ENCODE measurements at places on chromosomes 7 and 10. TPM values are rescaled to one million over a fixed set of nuclear protein-coding genes. Genes with fewer than 3 reads are reported as not detected.

- no peak for DNase-seq
Measured at GRCh38 chr7:142478479-142479220, 220.8 kb upstream of the PRSS58 start.

DNA sequence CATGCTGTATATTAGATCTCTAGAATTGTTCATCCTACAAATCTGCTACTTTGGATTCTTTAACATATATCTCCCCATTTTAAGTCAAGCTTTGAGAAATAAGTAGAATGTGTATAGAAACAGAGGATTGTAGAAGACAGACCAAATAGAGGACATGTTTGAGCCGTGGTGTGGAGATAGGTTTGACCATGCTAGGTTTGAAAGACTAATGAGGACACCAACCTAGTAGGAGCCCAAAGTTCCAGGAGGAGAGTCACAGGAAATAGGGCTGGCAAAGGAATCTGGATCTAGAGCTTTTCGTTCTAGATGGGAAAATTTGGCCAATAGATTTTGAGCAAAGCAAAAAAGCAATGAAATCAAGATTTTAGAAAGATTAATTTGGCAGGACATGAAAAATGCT lies 60.5 kb upstream of the TBX20 start:
- DNase-seq: no peak

- no peak for DNase-seq
Measured at GRCh38 chr7:97305589-97305988, 188.1 kb downstream of the SDHAF3 start.

GRCh38 chr10:122733443-122733842 lies 33.8 kb upstream of the C10orf120 start:
- no peak for DNase-seq

DNA sequence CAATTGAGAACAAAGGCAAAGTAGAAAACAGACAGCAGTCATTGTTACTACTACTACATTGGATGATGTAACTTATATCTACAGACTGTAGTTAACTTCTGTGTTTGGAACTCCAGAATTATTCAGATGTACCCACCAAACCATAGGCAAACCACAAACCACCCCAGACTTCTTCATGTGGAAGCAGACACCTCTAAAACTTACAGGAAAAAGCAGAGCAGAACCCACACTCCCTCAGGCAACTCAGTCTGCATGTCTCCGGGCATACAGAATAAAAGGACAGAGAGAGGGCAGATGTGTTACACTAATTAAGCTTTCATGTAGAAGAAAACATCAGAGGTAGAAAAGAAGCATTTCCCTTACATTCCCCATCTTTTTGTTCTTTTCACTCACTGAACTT lies 9.0 kb downstream of the LSM5 start:
- no peak for DNase-seq

DNA sequence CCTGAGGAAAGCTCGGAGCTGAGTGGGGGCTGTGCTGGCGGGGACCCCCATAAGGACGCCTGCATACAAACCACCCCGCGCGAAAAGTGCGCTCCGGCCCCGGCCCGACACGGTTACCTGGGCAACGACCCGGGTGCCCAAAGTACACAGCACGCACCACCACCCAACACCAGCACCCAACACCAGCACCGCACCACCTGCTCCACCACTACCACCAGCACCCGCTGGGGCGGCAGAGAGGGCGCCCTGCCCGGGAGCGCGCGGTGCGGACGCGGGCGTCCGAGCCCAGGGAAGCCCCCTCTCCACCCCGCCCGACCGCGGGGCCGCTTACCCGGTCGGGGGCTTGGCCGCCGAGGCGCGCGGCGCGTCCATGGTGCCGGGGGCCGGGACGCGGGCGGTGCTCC lies 345 bp downstream of the COBL start:
- DNase-seq: no peak

DNA sequence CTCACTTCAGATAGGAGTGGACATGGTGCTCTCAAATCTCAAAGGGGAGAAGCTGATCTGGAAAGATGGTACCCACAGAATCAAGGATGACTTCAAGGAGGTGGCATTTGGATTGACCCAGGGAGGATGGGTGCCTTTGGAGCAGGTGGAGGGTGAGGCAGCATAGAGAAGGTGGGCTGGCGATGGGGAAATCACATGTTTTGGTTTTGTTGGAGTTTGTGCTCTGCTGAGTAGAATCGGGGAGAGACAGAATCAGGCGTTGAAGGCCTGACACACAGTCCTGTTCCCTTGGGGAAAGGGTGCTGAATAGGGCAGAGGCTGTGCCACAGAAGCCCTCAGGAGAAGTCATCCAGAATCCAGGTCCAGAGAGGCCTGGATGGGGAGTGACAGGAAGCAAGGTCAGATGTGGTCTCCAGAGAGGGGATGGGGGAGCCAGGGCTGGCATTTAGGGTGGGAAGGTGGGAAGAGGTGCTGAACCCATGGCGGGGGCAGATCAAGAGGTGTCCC lies 291.1 kb downstream of the GLRX3 start:
- DNase-seq: no peak

GRCh38 chr10:11225935-11226334 lies 208.3 kb downstream of the CELF2 start:
- DNase-seq: peak; percentile 55

- no peak for DNase-seq
Measured at GRCh38 chr7:130152493-130153210, 52.6 kb downstream of the TMEM209 start.

- no peak for DNase-seq
Measured at GRCh38 chr10:52334595-52334994, 20.5 kb downstream of the DKK1 start.

GRCh38 chr10:15579605-15580004 lies 140.1 kb downstream of the ITGA8 start:
- DNase-seq: no peak

DNA sequence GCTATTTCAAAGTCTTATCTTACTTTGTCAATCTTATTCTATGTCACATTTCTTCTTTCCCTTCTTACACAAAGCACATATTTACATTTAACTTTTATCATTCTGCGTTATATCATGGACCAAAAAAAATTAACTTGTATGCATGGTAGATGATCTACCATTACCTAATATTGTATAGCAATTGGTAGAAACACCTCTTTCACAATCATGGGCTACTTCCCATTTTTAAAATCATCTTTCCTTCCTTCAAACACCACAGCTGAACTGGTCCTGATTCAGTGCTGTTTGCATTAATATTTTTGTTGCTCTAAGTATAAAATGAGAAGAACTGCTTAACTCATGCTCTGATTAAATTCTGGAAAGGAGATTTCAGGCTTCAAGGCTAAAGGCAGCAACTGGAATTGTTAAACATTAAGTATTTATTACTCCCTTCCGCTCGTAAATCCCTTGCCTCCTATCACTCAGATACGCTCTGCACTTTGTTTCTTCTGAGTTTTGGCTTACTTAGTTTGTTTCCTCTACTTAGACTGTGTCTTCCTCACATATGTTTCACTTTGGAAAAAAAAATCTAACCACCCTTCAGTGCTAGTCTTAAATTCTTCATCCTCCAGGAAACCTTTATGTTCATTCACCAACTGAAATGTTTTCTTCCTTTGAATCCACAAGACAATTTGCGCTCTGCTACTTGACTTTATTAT lies 901.4 kb downstream of the PCDH15 start:
- DNase-seq: no peak

DNA sequence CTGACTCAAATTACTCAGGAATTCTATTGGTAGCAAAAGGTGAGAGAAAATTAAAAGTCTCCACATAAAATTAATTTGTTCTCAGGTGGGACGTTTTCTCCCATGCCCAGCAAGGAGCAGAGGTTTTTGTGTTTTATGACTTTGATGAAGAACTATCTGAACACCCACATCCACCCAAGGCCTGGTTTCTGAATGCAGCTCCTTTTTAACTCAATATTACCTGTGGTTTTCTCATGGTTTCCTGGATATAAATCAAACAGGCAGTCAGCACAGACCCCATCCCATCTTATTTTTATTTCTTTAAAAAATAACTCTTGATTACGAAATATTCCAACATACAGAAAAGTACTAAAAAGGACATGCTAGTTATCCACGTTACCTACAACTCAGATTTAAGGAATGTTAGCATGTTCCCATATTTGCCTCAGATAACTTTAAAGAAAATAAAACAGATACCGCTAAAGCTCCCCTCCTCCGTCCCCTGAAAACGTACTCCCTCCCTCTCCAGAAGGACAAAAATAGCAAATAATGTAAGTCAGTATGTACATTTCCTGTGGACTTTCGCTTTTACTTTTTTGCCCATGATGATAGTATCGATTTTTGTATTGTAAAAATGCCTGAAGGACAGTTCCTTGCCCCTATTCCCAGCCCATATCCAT lies 43.4 kb downstream of the GLI3 start:
- no peak for DNase-seq

DNA sequence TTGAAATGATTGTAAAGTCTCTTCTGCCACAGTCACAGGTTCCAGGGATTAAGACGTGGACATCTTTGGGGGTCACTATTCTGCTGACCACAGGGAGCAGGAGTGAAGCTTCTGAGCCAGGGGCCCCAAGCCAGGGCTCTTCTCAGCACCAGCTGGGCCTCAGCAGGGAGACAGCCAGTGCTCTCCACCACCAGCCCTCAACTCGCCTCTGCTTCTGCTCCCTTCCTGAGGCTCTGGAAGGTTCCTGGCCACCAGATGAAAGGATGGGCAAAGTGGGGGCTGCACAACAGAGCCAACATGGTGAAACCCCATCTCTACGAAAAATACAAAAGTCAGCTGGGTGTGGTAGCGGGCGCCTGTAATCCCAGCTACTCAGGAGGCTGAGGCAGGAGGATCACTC lies 11.2 kb upstream of the CRYGN start:
- DNase-seq: no peak

DNA sequence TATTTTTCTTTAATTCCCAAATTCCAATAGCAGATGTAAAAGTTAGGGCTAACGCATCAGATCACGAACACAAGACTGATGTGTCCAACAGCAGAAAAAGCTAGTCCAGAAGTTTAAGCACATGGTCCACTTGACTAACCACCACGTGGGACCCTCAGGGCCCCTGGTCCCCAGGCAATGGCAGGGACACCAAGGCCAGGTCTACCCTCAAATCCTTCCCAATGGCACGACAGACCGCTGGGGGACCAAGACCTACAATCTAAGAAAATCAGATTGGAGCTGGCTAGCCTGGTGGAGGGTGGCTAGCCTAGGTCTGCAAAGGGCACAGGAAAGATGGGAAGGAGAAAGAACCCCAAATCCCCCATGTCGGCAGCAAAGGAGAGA lies 1.5 kb downstream of the GIGYF1 start:
- no peak for DNase-seq

- no peak for DNase-seq
Measured at GRCh38 chr10:93028883-93029282, 31.7 kb upstream of the CYP26C1 start.

- DNase-seq: no peak
Measured at GRCh38 chr10:71889388-71889987, 38.4 kb upstream of the PSAP start.

- DNase-seq: no peak
Measured at GRCh38 chr7:90262438-90262837, 17.5 kb downstream of the CFAP69 start.

GRCh38 chr7:30252885-30253795 lies 31.3 kb upstream of the ZNRF2 start:
- DNase-seq: no peak

- peak; percentile 20 for DNase-seq
Measured at GRCh38 chr10:123241391-123242141, 87.4 kb downstream of the BUB3 start.

- no peak for DNase-seq
Measured at GRCh38 chr7:115603416-115603815, 427.1 kb downstream of the TFEC start.

GRCh38 chr10:117968354-117969182 lies 78.2 kb downstream of the RAB11FIP2 start:
- no peak for DNase-seq

- no peak for DNase-seq
Measured at GRCh38 chr7:145252031-145252430, 416.2 kb upstream of the TPK1 start.

DNA sequence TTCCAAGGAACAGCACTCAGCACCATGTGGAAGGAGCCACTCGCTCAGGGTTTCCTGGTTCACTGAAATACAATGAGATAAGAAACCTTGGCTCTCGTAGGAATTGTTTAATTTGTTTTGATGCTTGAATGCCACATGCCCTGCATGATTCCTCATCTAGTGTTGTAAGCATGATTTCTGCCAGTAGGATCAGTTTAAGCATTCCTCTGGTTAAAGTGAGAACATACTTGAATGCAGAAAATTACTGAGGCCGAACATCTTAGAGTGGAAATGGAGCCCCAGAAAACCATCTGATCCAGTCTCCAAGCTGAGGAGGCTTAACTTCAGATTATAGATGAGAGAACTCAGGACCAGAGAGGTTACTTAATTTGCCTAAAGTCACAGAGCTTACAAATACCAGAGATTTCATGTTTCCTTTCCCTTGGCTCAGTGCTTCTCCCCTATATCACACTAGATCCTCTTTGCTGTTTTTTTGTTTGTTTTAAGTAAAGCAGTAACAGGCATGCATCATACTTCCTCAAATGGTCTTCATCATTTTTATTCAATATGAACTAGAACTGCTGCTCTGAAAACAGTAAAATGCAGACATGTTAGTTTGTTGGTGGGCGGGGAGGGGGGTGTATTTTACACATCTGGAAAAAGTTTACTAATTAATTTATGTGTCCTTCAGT lies 125.1 kb downstream of the ADAM12 start:
- no peak for DNase-seq

GRCh38 chr7:45178241-45179225 lies 20.9 kb downstream of the RAMP3 start:
- DNase-seq: no peak

- DNase-seq: no peak
Measured at GRCh38 chr10:90403211-90404000, 454.4 kb downstream of the HTR7 start.

- DNase-seq: no peak
Measured at GRCh38 chr10:97810446-97810845, 38.6 kb upstream of the SFRP5 start.

- no peak for DNase-seq
Measured at GRCh38 chr7:105408791-105409410, 20.2 kb upstream of the SRPK2 start.

- DNase-seq: no peak
Measured at GRCh38 chr7:103132995-103133688, 15.8 kb downstream of the NAPEPLD start.

GRCh38 chr10:3331187-3331586 lies 158.6 kb upstream of the PITRM1 start:
- no peak for DNase-seq

LMOD2 gene
- total RNA-seq: not detected

NUDCD3 gene
- 99.5 TPM for total RNA-seq

LIPK gene
- not detected for total RNA-seq

ARMC10 gene
- total RNA-seq: 57.3 TPM

CALML5 gene
- total RNA-seq: not detected
